ENCODE measurements at places on chromosomes 2 and 18. TPM values are rescaled to one million over a fixed set of nuclear protein-coding genes. Genes with fewer than 3 reads are reported as not detected.
A peak's percentile ranks its signal among the peaks of the same experiment; 100 is the strongest.

CFAP65 gene
- 0.82 TPM for total RNA-seq

SCYGR4 gene
- not detected for total RNA-seq

SALL3 gene
- 5.3 TPM for total RNA-seq

ST8SIA3 gene
- total RNA-seq: 18.8 TPM

QPCT gene
- 22.0 TPM for total RNA-seq

CYP26B1 gene
- total RNA-seq: 0.82 TPM

DNA sequence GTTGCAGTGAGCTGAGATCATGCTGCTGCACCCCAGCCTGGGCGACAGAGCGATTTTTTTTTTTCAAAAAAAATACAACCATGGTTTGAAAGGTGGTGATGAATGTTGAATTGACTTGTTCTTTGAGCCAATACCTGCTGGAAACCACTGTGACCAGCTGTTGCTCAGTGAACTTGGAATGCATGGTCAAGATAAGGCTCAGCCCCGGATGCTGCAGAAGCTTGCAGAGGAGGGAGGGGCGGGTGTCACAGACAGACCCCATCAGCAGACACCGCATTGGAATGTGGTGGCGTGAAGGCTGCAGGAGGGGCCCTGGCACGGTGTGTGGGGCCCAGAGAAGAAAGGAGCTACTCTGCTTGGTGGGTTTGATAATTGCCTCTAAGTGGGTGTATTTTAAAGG, 91.6 kb downstream of the ITGB1BP1 start:
- no peak for DNase-seq

GRCh38 chr2:9388199-9388681, 35.1 kb downstream of the ITGB1BP1 start:
- no peak for DNase-seq

GRCh38 chr18:8416212-8417019, 192.8 kb upstream of the RAB12 start:
- DNase-seq: no peak

DNA sequence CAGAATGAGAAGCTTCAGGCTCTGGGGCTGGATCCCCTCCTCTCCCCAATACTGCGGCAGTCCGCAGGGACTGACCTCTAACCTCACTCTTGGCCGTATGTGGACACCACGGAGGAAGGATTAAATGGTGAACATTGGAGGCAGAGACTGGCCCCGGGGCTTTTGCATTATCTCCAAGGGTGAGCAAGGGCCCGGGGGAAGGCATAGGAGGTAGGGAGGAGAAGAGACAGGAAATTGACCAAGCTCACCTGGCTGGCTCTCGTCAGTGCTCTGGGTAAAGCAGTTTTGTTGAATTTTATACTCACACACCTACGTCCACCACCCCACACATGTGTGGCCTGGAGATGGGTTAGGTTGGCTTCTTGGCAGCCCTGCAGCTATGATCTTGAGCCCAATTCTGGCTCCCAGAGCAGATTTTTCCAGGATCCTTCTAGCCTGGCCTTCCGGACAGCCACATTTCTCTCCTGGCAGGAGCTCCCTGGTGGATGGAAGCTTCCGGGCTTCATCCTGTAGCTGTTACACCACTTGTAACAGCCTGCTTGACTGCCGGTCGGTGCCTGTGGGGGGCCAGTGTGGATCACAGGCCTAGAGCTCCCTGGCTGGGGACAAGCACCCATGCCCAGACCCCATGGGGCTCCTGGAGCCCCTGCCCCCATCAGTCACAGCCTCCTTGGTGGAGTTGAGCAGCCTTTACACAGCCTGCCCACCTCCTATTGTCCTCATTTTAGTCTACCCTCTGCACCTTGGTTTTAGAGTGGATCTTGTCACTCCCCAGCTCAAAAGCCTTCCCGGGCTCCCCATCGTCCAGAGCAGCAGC, 7.6 kb downstream of the ITM2C start:
- DNase-seq: no peak

DNA sequence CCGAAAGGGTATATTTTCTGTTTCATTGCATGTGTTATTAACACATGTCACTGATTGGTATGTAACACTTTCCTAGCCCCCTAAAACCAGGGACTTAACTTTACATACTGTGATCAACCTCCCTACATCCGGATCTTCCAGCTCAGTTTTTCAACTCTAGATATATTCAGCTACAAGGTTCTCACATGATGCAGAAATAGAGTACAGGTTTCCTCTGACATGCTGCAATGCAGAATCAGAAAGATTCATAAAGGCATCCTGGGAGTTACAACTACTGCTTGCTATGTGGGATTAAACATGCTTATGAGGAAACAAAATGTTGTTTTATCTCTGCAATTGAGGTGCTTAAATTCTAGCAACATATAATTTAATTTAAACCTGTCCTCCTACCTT, 14.0 kb downstream of the FBXO11 start:
- DNase-seq: no peak

- no peak for DNase-seq
These were observed 68.9 kb upstream of the EFEMP1 start for GRCh38 chr2:55992455-55992854.

DNA sequence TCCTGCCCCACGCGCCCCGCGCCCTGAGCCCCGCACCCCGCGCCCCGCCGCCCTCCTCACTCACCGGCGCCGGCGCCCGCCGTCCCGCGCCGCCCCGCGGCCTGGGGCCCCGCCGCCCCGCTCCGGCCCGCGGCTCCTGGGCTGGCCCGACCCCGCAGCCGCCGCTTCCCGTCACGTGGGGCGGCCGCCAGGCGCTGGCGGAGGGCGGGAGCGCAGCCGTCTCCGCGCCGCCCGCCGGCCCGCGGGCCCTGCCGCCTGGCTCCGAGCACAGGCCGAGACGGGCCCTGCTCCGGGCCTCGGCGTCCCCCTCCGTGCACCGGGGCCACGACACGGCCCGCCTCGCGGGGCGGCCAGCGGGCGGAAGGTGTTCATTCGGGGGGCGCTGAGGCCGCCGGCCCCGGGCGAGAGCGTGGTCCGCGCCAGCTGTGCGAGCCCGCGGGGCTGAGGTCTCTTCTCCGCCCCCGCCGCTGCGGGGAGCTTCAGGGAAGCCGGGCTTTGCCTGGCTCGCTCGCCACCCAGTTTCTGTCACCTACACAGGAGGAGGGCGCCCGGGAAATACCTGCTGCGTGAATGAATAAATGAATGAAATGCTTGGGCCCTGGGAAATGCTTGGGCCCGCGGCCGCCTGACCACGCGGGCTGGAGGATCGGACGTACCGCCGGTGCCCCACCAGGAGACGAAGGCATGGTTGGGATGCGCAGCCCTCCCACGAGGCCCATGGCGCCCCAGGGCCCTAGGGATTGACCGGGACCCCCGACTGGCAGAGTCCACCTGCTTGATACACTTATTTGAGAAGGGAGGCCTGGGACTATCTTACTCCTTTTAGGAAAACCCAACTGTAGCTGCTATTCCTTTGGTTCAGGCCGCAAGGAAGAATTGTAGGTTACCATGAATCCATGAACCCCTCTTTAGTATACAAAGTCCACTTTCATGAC, at the start of gene TGFBRAP1:
TGFBRAP1 (minus strand) TSS at position 175 of the 935 bp plus-strand sequence. CDS start 21,434 bp downstream, outside the sequence.
- peak; percentile 82 for DNase-seq

GRCh38 chr2:176039375-176039774, 37.3 kb upstream of the LNPK start:
- DNase-seq: no peak

DNA sequence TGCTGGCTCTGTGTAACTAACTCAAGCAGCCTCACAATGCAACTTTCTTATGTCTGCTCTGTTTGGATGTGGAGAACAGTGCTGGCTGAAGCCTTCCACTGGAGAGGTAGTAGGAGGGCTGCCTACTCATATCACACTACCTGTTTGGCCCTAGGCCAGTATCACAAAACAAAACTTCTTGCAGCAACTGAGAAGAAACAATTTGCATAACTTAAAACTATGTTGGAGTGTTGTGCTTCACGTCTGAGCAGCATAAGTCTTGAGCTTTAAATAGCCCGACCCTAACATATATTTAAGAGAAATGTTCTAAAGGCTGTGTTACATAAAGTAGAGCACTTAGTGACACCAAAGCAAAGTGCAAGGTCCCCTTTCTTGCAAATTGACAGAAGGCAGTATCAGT, 204.9 kb upstream of the ACVR2A start:
- no peak for DNase-seq

DNA sequence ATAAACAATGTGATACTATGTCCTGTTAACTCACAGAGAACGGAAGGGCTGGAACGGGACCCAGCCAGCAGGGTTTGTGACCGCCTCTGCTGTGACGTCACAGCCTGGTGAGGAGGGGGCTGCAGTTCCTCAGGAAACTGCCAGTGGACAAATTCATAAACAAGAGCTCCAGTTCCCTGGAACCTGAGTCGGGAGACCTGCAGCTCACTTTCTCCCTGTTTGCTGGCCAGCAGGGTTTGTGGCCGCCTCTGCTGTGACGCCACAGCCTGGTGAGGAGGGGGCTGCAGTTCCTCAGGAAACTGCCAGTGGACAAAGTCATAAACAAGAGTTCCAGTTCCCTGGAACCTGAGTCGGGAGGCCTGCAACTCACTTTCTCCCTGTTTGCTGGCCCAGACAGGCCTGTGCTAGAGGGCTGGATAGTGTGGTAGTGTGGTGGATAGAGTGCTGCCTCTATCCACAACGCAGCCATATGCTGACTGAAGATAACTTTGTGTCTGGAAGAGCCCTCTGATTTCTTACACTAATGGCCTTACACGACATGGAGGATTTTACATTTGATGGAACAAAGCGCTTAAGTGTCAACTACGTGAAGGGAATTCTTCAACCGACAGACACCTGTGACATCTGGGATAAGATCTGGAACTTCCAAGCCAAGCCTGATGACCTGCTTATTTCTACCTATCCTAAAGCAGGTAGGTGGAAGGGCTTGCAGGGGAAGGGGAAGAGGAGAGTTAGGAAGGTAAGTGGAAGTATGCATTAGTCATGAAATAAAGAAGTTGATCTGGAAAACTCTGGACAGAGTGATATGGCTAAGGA, at the start of gene SULT1C4:
SULT1C4 (plus strand) TSS at position 140 of the 816 bp plus-strand sequence; CDS start at position 524, 384 bp downstream.
- peak; percentile 24 for DNase-seq

DNA sequence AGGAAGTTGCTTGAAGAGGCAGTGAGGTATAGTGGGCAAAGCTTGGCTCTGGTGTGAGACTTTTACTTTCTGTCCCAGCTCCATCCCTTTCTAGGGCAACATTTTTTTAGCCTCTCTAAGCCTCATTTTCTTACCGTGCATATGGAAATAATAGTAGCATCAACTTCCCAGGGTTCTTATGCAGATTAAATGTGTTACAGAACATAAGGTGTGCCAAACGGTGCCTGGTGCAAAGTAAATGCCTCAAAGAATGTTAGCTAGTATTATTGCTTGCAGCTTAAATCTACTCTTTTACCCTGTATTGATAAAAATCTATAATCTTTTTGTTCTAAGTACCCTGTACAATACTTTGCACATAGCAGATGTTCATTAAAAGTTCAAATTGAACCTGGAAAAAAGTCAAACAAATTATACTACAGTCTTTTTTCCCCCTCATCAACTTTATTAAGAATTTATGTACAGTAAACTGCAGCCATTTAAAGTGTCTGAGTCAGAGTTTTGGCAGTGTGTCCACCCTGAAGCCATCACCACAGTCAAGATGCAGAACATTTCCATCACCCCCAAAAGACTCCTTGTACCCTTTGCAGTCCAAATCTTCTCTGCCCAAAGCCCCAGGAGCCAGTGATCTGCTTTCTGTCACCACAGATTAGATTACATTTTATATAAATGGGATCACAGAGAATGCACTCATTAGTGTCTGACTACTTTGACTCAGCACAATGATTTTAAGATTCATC, 10.6 kb downstream of the MAPRE2 start:
- DNase-seq: no peak

DNA sequence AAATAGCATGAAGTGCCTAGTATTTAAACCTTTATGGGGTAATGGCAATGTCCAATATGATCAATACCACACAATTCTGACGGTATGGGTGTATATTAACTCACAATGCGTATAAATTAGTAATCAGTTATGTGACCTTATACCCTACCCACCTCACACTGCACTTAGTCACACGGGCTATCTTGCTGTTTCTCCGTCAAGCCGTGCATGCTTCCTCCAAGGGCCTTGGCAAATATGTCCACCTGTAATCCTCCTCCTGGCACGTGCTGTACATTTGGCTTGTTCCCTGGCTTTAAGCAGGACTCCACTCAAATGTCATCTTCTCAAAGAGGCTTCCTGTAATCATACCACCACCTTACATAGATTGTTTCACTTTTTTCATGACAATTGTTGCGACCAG, 12.2 kb downstream of the TNFRSF11A start:
- no peak for DNase-seq

GRCh38 chr2:52128081-52128480, 1096.1 kb upstream of the NRXN1 start:
- no peak for DNase-seq

DNA sequence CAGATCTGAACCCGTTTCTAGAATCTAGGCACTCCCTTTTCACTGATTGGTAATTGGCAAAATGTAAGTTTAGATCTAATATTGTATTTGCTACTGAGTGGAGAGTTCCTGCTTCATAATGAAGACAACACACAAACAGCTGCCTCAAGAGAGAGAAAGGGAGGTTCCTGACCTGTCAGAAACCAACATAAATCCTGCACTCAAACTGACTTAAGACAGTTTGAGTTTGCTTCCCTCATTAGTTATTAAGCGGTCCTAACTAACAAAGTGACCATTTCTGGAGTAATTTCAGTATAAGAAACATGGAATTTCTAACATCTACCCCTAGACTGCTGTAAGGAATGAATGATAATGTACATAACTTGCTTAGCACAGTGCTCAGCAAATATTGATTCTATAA, 191.2 kb downstream of the METTL4 start:
- DNase-seq: no peak

DNA sequence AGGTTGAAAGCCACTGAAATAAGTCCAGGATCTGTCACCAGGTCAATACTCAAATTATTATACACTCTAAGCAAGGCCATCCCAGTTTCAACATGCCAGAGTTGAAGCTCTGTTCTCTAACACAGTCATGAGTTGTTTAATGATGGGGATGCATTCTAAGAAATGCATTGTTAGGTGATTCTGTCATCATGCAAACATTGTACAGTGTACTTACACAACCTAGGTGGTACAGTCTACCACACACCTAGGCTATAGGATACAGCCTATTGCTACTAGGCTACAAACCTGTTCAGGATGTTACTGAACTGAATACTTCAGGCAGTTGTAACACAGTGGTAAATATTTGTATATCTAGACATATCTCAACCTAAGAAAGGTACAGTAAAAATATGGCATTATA, 162.2 kb downstream of the BAZ2B start:
- no peak for DNase-seq

GRCh38 chr2:27086724-27087593, at the start of gene KHK:
Gene KHK, plus strand, starts transcription at chr2:27086772. Its CDS starts 488 bp downstream, at chr2:27087260.
- peak; percentile 68 for DNase-seq

DNA sequence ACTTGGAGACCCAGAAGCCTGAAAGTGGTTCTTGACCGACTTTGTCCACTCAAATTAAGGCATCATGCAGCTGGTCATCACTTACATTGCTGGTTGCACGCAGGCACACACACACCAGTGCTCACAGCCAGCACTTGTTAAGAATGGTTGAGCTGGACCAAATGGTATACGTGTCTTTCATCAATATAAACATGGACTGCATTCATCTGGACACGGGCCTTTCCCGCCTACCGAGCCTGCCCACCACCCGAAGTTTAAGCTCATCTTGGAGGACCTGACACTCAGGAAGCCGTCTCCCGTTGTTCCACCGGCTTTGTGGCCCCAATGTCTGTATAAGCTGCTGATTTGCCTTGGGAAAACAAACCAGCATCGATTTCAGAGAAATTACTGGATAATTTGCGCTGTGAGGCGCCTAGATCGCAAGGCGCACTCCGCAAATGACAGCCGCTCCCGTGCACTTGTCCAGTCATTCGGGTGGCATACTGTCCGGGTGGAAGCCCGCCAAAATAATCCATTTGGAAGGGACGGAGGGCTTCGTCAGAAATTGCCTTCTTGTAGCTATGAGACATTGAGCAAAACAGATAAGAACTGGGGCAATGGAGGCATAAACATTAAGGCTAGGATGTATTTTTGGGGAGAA, 40.1 kb upstream of the AKAIN1 start:
- peak; percentile 34 for DNase-seq

GRCh38 chr2:5544205-5544786, 147.9 kb upstream of the SOX11 start:
- DNase-seq: no peak
